Posterior cingulate gyrus (tissue), 11 donors: ENCODE measurements at places on chromosomes 1 and 21.

DNA sequence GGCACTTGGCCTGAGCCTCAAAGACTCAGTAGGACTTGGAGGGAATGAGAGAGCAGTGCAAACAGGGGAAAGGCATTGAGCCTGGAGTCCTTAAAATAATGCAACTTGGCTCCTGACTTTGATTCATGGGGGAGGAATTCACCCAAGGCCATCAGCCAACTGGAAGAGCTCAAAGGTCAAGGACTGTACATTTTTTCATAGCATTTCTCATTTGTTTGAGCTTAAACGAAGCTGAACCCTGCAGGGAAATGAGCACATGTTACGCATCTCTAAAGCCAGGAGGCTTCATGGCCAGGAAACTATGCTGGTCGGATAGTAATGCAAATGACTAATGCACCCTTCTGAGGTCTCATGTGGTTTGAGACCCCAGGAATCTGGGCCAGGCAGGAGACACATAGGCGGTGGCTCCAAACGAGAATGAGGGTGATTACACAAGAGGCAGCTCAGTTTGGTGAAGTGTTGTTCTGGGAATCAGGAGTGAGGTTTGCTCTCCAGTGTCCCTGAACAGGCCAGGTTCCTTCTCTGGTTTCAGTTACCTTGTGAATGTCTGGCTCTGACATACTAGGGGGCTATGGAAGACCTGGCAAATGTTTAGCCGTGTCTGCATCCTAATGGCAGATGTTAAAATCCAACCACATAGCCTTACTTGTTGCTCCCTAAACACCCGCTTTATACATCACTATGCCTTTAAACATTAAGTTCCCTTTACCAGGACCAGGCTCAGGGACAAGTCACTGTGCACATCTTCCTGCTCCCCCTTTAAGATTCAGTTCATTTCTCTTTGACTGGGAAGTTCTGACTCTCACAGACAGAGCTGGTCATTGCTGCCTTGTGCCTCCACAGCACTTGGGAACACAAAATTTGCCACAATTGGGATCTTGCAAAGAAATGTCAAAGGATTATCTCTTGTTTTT is 503.9 kb upstream of the USP24 start:
- no peak for DNase-seq

GRCh38 chr1:111852261-111852721 is 96.6 kb downstream of the DDX20 start:
- no peak for DNase-seq

- no peak for DNase-seq
Measured at GRCh38 chr1:213570487-213570886, 417.3 kb upstream of the PROX1 start.

GRCh38 chr1:175237389-175237788 is 44.8 kb upstream of the KIAA0040 start:
- DNase-seq, result no peak

DNA sequence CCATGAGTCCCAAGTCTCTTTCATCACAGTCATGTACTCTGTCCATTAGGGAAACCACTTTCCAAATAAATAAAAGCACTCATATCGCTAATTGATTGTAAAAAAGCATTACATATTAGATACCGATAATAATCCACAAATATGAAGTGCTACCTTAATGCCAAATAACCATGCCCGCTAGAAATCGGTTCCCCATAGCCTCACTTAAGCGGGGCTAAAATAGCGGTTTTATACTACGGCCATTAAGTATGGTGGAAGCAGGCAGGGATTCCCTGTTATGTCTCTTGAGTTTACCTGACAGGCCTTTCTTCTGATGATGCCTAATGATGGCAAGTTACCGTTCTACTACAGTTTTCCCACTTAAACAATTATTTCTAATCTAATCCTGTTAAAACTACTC is 3.9 kb downstream of the ELK4 start:
- DNase-seq, result no peak

GRCh38 chr1:35506960-35507912 is 50.0 kb downstream of the KIAA0319L start:
- DNase-seq, result no peak

- no peak for DNase-seq
Measured at GRCh38 chr1:22788254-22788661, 77.6 kb downstream of the EPHB2 start.

- no peak for DNase-seq
Measured at GRCh38 chr1:174964972-174965361, 34.8 kb upstream of the CACYBP start.

- no peak for DNase-seq
Measured at GRCh38 chr1:59007820-59008598, 224.2 kb upstream of the JUN start.

DNA sequence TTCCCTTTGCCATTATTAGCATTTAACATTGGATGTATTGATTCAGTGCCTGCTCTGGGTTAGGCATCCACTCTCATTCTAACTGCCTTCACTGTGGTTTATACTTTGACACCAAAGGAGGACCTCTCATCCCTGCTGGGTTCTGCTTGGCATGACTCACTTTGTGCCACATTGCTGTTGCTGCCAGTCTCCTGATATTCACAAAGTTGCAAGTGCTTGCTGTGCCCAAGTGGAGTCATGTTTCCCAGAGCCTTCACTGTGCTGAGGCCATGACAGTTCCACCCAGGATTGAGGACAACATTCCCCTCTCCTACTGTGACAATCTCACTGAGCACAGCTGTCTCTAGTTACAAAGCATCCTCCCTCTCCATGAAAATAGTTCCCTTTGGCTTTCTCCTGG is 519.9 kb upstream of the USP24 start:
- no peak for DNase-seq

GRCh38 chr1:153805042-153805745 is 30.0 kb downstream of the SLC27A3 start:
- DNase-seq, result no peak

- no peak for DNase-seq
Measured at GRCh38 chr1:44499306-44499705, 94.3 kb downstream of the RNF220 start.

DNA sequence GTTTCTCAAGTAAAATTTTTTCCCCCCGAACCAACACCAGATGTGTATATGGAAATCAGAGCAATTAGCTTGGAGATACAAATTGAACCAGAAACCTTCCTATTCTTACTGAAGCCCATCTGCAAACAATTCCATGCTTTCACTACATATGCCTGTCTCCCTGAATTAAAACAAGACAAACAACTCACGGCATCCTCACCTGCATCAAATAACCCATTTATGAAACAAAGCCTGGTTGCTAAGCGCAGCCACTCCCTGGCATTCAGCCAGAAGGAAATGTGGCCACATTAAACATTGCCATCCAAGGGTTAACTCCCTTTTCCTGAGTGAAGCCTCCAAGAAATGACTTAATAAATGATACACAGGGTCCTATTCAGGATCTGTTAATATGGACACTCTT is 55.3 kb downstream of the APP start:
- no peak for DNase-seq

DNA sequence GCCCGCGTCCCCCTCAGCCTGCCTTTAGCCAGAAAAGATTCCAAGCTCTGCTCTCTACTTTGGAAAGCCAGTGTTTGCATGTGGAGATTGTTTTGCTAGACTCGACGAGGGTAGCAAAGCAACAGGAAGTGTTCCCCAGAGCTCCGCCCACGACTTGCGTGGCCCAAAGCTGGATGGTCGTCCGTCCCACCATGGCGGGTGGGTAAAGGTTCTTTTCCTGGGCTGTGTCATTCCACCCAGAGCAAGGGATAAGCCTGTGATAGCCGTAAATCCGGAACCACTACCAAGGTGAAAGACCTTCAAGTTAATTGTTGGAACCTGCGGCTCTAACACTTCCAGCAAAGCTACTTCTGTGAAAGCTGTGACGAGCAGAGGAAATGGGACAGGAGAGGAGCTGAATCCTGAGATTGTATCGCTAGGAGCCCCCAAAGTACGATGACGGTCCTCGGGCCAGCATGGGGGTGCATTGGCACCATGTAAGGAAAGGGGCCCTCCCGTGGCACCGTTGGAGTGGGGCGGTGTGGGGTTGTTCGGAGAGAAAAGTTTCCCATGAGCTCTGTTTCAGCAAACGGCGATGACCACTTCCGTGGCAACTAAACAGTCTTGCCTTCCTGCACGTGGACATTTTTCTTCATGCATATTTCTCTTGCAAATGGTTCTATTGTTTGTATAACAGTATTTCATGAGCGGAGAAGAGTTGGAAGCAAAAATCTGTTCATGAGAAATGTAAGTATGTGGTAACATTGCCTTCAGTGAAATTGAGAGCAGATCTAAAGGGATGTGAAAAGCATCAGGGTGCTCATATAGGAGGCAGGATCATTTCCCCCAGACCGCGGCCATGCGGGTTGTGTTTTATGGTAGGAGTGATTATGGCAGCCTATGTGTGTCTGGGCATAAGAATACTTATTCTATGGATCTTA is 8.4 kb downstream of the MX2 start:
- DNase-seq, result no peak

GRCh38 chr1:31505911-31506497 is 70.3 kb upstream of the TINAGL1 start:
- no peak for DNase-seq

DNA sequence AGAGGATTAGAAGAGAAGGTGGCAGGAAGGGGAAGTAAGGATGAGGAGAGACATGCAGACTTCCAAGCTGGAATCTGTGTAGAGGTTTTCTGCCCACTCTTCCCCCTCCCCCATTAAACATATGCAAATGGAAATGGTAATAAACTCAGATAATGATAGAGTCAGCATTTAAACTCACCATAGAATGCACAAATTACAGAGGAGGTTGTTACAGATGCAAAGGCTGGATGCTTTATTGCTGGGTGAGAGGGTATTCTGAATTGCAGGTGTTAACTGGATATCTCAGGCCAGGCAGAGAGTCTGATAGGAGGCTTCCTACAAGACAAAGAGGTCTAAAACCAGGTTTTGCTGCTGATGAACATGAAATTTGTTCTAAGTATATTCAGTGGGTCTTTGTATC is 372.5 kb downstream of the SEC16B start:
- no peak for DNase-seq

DNA sequence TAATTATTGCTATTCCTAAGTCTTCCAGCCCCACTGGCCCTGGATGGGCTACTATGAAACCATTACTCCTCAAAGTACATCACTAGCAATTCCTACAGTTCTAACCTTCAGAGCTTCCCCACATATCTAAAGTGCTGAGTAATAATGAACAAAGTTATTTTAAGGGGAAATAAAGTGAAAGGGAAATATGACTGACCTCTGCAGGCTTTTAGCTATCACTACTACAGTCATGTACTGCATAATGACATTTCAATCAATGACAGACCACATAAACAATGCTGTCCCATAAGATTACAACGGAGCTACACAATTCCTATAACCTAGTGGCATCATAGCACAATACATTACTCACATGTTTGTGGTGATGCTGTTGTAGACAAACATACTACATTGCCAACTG is 32.5 kb upstream of the ASPM start:
- DNase-seq, result no peak

DNA sequence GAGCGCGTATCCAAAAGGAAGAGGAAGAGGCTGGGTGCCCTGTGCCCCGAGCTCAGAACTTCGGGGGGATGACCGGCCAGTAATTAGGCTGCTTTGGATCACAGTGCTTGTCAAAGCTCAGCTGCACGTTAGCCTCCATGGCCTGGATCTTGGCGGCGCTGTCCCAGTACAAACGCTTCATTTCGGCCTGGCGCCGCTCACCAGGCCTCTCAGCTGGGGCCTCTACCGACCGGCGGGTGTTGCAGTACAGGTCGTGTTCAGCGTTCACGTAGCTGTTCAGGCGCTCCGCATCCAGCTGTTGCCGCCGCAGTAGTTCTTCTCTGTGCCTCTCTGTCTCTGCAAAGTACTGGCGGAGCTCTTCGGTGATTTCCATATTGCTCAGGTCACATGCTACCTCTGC is 1.4 kb upstream of the ZNF326 start:
- no peak for DNase-seq

GRCh38 chr1:89525169-89525855 is 683 bp downstream of the LRRC8B start:
- DNase-seq, result peak; percentile 46

- no peak for DNase-seq
Measured at GRCh38 chr1:12601700-12602658, 16.0 kb downstream of the DHRS3 start.

DNA sequence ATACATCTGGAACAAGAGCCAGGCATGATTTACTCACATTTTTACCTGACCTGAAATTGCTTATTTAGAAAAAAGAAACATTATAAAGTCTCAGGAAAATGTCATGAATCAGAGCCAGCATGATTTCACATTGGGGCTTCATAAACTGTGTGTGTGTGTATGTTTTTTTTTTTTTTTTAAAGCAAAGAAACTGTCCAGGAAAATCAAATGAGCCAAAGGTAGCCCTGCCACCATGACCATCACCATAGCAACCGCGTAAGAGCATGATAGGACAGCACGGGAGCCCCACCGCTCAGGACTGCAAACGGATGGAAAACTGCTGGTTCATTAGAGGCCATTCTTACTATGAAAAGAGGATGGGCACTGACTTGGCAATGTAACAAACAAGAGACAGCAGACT is 139.2 kb downstream of the NTMT2 start:
- DNase-seq, result no peak

DNA sequence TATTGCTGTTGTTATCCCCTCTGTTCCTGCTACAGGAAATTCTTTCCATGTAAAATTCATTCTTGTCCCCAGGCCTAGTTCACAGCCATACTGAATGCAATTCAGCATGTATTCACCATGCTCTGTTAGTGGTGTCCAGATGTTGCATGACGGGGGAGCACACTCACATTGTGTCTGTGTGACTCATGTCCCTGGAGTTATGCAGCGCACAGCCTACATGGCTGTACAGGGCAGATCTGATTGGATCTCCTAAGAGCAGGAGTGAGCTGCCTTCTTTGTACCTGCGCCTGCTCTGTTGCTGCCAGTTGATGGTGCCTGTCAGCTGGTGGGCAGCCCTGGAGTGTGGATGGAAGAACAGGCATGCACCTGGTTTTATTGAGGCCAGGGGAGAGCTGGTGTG is 17.6 kb downstream of the HTR6 start:
- DNase-seq, result no peak

DNA sequence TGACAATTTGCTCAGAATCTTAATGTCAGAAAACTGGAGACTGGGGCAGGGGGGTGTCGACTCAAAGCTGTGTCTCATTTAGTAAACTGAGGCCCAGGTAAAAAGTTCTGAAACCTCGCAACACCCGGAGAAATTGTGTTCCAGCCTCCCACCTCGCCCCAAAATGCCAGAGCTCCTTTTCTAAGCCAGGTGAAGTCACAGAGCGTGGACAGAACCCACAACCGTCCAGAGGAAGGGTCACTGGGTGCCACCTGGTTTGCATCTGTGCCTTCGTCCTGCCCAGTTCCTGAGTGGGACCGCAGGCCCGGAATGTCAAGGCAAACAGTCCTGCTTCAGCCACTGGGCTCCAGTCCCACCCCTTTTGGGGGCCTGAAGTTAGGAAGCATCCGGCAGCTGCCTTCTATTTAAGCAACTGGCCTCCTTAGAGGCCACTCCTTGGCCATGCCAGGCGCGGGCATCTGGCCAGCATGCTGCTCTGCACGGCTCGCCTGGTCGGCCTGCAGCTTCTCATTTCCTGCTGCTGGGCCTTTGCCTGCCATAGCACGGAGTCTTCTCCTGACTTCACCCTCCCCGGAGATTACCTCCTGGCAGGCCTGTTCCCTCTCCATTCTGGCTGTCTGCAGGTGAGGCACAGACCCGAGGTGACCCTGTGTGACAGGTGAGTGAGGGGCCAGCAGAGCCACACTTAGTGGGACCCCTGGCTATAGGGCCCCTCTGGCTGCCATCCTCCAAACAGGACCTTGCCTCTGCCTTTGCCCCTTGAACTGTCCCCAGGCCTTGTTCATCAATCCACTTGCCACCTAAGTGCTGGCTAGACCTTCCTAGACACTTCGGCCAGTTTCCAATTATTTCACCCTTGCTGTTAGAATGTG is at the start of gene TAS1R1:
Gene TAS1R1 (plus strand): TSS at position 401 of the 872 bp plus-strand sequence. CDS start 67 bp downstream, at position 468.
- DNase-seq, result peak; percentile 21
